Nucleus accumbens (tissue), 56 donors: ENCODE measurements at places on chromosomes 3 and 15.

GRCh38 chr3:161415506-161416231 is 44.4 kb upstream of the SPTSSB start:
- no peak for DNase-seq

DNA sequence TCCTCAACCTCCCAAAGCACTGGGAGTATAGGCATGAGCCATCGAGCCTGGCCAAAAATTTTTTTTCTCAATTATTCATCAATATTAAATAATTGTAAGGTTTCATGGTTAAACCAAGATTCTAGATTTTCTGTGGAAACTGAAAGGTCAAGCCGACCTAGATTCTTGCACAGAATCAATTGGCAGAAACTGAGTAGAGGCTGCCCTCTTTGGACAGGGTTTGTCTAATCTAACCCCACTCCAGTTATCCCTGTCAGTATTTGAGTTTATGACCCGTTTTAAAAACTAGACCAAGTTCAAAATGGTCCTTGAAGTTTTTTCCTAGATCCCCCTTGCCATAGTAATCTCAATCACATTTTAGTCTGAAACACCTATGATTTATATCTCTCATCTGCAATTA is 8.6 kb upstream of the ADAM10 start:
- DNase-seq = no peak

DNA sequence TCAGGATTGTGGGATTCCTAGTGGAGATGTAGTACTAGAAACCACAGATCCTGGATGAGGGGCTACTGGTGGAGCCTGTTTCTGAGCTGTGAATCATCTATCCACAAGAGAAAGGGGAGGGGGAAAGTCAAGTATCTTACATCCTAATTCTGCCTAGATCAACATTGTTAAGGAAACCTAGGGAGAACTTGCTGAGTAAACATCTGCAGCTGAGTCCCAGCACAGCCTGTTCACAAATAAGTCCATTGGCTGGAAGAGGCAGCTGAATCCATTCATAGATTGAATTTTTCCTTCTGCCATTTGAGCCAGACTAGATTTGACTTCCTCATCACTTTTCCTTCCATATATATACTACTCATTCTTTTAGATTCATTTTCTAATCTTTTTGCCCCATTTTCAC is 460.5 kb downstream of the TUSC7 start:
- DNase-seq = no peak

DNA sequence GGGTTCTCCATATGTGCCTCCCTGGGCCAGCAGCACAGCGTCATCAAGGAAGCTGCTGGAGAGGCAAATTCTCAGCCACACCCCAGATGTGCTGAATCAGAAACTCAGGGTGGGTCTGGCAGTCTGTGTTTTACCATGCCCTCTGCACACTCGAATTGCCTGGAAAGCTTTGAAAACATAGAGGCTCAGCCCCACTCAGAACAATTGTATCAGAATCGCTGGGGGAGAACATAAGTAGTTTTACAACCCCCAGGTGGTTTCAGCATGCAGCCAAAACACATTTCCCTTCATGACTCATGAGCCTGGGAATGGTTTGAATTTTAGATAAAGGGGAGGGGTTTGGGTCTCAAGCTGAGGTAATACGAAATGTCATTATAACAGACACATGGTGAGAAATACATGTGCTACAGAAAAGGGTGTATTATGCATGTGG is 9.6 kb downstream of the TGM4 start:
- DNase-seq = no peak

DNA sequence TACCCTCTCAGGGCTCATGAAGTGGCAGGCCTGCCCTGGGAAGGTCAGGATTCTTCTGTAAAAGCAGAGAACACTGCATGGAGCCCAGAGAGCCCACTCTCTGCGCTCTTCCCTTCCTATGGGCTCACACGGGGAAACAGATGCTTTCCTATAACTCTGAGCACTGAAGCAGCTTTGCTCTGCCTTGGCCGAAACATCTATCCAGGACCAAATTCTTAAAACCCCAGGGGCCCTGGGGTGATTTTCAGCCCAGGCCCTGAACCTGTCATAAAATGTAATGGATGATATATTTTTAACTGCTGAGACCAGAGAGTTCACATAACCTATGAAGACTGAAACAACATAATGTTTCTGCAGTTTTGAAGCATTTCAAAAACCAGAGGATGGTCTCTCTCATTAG is 249.9 kb upstream of the CTDSPL start:
- DNase-seq = no peak

DNA sequence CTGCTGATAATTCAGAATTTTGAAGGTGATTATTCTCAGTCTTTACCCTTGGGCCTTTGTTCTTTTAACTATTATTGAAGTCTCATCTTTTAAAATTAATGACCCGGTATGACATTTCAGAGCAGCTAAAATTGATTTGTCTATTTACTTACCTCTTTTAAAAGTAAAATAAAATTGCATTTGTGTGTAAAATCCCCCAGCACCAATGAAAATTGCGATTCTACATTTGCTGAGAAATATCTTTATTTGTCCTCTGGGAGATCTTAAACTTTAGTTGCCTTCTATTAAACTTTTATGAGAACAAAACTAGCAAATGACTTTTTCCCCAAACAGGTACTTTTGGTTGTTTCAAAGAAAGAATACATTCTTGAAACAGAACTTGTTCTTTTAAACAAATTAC is 7.5 kb upstream of the IL5RA start:
- no peak for DNase-seq

DNA sequence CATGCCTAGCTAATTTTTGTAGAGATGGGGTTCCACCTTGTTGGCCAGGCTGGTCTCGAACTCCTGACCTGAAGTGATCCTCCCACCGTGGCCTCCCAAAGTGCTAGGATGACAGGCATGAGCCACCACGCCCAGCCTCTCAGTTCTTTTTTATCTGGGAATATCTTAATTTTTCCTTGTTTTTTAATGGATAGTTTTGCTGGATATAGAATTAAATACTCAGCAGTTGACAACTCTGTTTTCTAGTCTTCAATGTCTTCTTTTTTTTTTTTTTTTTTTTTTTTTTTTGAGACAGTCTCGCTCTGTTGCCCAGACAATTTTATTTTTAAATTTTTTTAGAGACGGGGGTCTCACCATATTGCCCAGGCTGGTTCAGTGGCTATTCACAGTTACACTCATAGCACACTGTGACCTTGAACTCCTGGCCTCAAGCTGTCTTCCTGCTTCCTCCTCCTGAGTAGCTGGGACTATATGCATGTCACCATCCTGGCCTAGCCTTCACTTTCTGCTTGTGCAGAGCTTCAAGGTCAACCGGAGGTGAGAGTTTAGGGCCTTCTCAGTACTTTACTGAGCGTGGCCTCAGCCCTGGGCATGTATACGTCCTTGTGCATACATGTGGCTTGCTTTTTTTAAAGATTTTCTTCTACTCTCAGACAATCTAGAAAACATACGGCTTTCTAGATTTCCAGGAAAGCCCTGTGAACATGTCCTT is 120.5 kb downstream of the ZNF609 start:
- no peak for DNase-seq

- DNase-seq = no peak
Observed at GRCh38 chr15:33956397-33956796, 11.9 kb upstream of the CHRM5 start.

DNA sequence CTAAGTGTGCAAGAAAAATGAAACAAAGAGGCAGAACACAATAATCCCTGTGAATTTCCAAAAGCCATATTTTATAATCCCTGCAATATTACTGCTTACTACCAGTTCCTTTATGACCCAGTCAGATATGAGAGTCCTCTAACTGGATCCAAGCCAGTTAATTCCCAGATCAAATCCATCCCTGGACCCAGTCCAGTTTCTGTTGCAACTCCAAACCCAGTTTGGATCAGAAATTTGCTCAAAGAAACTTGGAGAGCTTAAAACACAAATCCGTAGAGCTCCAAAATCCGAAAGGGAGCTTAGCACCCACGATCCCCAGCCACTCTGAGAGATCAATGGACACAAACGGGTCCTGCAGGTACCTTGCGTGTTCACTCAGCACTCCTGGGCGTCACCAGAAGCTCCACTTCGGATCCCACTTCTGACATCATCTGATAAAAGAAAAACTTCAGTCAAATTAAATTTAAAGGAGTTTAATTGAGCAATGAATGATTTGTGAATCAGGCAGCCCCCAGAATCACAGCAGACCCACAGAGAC is 32.6 kb upstream of the THUMPD3 start:
- DNase-seq = no peak

DNA sequence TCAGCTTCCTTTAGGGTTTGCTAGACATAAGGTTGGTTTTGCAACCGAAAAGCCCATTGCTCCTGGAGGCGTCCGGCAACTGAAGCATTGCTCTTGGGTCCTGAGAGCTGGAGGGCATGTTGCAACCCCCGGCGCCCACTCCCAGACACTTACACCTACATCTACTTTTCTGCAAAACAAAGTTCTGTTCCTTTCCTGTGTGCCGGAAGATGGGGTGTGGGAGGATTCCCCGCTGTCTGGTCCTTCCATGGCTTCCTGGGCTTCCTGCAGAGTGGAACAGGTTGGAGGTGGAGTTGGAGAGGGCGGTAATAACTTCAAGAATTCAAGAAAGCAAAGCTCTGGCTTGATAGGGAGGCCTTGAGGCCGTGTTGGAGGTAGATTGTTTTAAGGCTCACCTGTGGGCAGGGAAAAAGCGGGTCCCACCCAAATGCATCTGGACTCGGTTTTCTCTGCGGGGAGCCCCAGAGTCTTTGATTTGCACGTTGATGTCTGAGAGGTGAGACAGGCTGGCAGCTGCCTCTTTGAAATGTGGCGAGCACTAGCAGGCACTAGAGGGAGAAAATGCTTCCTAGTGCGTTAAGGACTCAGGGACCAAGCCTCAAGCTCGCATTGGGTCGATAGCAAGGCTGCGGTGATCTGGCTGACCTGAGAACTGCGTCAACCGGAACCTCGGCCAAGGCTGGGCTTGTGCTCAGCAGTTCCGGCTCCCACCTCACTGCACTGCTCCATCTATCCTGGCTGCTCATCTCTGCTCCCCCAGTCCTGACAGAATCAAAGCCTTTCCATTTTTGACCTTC is 39.5 kb downstream of the NR2F2 start:
- no peak for DNase-seq

- DNase-seq = no peak
Observed at GRCh38 chr3:99549957-99550603, 88.3 kb upstream of the COL8A1 start.

- no peak for DNase-seq
Observed at GRCh38 chr3:79012946-79013362, 754.8 kb downstream of the ROBO1 start.

- no peak for DNase-seq
Observed at GRCh38 chr3:197522183-197522715, 33.5 kb downstream of the BDH1 start.

DNA sequence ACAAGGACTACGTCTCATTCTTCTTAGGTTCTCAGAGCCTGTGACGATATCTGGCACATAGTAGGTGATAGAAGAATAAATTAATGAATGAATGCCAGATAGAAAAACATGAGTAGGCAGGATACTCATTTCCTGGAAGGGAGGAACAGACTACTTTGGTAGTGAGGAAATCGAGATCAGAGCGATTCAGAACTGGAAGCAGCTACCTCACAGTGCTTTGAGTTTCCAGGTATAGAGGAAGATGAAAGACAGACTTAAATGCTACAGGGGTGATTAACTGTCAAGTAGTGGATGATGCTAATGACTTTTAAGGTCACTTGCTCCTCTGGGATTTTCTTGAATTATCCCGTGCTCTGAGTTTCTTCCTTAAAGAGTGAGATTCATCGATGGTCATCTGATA is 951.5 kb upstream of the CFAP20DC start:
- no peak for DNase-seq

GRCh38 chr15:64599716-64600115 is 139.3 kb downstream of the ZNF609 start:
- no peak for DNase-seq
